Activated T-helper 17 cell treated with anti-CD3 and anti-CD28 coated beads, Interleukin-2, amount 50 U/mL, for 72 hours (primary cell): ENCODE measurements at places on chromosomes 1 and 21. TPM values are rescaled to one million over a fixed set of nuclear protein-coding genes. Genes with fewer than 3 reads are reported as not detected.

The ADAM30 gene
- not detected for total RNA-seq

The AIM2 gene
- total RNA-seq: 123 TPM

The CFAP141 gene
- not detected for total RNA-seq

The MEX3A gene
- 0.21 TPM for total RNA-seq

The BLZF1 gene
- 14.2 TPM for total RNA-seq

The CFHR4 gene
- total RNA-seq: not detected

GRCh38 chr1:110148961-110149360 lies 1.3 kb upstream of the SLC6A17 start:
- no peak for ATAC-seq

GRCh38 chr21:45231705-45232104 lies 56.0 kb downstream of the POFUT2 start:
- ATAC-seq: no peak

DNA sequence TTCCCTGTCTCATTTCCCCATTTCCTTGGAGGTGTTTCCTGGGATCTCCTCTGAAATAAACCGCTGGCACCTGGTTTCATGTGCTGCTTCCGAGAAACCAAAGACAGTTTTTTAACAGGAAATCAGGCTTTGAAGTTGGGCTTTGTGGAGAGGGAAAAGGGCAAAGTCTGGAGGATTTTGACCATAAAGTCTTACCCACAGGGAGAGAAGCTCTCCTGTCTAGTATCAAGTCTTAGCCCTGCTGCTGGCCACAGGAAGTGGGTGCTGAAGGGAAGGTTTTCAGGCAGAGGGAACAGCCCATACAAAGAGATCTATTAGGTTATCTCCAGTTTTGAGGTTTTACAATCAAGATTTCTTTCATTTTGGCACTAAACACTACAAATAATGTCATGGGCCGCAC lies 29.3 kb downstream of the SLC5A9 start:
- no peak for ATAC-seq

- ATAC-seq: no peak
Observed at GRCh38 chr21:40938611-40939010, 91.7 kb upstream of the DSCAM start.

DNA sequence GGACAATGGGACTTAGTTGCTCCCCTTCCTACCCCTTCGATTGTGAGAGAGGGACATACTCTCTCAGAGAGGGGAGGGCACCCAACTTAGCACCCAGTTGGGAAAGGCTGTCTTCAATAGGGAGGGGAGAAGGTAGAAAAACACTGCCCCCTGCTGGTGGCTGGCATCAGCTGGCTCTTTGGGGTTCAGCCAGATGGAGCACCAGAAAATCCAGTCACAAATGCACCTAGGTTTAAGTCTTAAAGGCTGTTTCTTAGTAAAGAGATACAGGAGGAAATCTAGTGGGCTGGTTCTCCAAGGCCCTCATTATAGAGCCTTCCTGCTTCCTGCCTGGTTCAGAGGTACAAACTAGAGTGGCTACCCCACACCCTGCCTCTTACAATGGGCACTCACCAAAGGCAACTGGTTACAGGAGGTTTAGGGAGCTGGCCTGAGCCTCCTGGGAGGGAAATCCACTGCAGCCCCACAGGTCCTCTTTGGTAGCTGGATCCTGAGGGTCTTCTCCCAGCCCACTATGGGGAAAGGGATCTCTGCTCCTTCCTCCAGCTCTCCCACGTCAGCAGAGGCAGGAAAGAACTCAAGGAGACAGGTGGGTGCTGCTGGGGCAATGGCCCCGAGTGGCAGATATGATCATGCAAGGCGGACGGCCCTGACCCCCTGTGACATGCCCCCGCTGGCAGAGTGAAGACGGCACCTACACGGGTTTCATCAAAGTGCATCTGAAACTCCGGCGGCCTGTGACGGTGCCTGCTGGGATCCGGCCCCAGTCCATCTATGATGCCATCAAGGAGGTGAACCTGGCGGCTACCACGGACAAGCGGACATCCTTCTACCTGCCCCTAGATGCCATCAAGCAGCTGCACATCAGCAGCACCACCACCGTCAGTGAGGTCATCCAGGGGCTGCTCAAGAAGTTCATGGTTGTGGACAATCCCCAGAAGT lies 28.3 kb downstream of the EIF2D start:
- ATAC-seq: peak; percentile 36

DNA sequence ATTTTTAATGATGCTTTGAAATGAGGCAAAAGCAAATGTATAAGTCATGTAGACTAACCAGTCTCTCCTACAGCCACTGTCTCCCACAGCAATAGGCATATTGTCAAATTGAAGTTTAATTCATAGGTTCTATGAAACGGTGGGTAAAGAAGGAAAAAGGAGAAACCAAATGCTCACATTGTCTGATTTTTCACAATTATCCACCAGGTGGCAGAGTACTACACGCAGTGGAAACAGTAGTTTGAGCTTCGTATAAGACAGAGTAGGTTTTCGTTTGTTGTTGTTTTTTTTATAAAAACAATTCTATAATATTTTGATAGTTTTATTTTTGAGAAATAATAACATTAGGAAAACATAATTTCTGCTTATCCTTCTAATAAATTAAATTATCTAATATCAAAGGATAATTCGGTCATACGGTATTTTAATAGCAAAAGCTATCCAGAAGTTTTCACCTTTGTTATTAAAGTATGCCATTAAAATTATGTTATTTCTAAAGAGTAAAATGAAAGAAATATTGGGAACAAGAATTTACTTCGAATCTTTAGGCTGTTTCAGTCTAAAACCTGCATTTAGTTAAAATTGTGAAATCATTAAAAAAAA lies 39.1 kb downstream of the TYW3 start:
- ATAC-seq: no peak

GRCh38 chr1:182725259-182726255 lies 41.2 kb upstream of the RGS8 start:
- ATAC-seq: no peak

DNA sequence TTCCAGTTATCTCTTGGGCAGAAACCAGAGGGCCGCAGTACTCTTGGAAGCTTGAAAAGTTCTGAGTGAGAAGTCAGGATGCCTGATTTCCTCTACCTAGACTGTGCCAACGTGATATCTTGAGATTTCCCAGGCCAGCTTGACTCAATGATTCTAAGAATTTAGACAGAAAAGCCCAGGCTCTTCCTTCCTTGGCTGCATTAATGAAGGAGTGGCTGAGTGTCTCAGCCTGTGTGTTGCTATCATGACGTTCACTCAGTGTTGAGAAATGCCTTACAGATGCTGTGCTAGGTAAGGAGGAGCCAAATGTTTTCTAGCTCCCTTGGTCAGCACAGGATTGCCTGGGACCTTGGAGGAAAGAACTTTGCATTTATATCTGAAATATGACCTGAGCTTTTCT lies 454.1 kb upstream of the USP24 start:
- ATAC-seq: no peak

DNA sequence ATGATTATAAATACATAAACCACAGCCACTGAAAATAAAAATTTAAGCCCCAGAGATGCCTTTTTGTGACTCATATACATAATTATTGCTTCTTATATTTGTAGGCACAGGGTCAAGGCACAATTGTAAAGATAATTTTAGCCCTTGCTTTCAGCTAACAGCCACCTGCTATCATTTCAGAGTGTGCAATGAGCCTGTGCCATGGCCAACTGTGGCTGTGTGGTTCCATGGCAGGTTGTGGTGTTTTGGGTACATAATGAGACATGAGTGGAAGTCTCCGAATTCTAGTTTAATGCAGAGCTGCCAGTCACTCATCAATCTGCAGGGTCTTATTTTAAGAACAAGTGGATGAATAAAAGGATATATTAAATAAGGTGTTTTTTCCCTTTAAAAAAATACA lies 346.9 kb upstream of the SNX7 start:
- no peak for ATAC-seq

- no peak for ATAC-seq
Observed at GRCh38 chr1:213585402-213585801, 402.4 kb upstream of the PROX1 start.

DNA sequence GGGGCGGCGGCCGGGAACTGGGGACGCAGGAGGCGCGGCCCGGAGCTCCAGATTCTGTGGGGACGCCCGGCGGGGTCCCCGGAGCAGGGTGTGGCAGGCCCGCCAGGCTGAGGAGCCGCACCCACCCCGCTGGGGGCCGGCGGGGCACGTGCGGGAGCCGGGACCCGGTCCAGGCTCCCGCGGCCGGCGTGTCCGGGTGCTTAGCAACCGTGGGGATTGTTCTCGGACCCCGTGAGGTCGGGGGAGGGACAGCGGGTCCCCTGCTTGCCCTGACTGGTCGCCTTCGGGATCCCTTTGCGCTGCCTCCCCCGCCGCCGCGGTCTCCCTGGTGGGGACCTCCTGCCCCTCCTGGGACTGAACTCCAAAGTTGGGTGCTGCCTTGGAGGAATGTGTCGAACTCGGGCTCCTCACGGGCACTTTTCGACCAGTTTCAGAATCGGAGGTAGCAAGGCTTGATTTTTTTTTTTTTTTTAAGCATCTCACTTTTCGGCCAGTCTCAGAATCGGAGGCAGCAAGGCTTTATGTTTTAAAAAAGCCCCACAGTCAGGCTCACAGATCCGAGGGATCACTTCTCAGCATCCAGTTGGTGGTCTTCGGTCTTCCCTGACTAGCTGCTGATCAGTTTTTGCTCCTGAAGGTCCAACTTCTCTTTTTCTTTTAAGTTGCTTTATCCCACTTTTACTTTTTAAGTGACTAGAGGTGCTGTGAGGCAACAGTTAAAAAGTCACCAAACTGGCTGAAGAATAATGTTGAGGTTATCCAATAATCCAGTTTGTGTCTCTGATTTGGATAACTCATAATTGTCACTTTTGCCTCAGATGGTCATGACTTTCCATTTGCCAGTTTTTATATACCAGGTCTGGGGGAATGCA lies 648 bp downstream of the FAM76A start:
- no peak for ATAC-seq

- ATAC-seq: no peak
Observed at GRCh38 chr1:87140831-87141540, 187.7 kb upstream of the LMO4 start.

GRCh38 chr1:37722181-37723071 lies 30.1 kb downstream of the CDCA8 start:
- no peak for ATAC-seq

DNA sequence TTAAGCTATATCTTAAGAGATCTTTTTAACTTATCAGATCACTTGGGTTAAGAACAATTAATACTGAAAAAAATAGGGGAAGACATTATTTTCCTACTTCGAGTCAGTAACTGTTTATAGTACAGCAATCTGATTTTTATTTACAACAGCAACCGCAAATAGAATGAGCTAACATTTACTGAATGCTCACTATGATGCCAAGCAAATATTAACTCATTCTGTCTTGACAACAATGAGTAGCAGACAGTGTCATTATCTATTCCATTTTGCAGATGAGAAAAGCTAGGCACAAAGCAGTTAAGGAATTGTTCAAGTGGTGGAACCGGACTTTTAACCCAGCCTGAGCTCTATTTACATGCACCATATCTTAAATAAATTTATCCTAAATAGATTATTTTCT lies 273.7 kb downstream of the NTNG1 start:
- no peak for ATAC-seq

DNA sequence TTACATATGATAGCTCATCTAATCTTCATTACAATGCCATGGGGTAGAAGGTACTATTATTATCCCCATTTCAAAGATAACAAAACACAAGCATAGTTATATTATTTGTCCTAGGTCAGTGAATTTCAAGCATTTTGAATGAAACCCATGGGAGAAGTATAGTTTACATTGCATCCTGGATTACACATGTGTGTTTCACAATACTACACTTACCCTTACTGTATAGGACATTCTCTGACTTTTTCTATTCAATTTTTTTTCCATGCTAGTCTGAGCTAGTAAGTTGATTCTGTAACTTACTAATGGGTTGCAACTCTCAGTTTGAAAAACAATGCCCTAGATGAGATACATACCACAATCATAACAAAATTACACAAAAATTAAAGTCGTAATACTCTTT lies 8.7 kb upstream of the GPX7 start:
- no peak for ATAC-seq

GRCh38 chr1:210771131-210771530 lies 362.8 kb downstream of the KCNH1 start:
- ATAC-seq: no peak

- no peak for ATAC-seq
Observed at GRCh38 chr1:33379631-33380354, 51.1 kb downstream of the PHC2 start.
